Activated naive CD8-positive, alpha-beta T cell treated with anti-CD3 and anti-CD28 coated beads for 36 hours (primary cell): ENCODE measurements at places on chromosomes 3 and 15.

GRCh38 chr3:115388811-115389210 is 234.5 kb upstream of the GAP43 start:
- H3K4me3 ChIP-seq: no peak overlapping the region
- H3K4me1 ChIP-seq: peaks cover 4% of the 10 kb centered on the region
- H3K27ac ChIP-seq: no peak overlapping the region
- DNase-seq: no peak
- no peaks in the 10 kb centered on the region for H3K27me3 ChIP-seq

- peak overlapping the region; percentile 83 for H3K4me3 ChIP-seq
- DNase-seq: no peak
- H3K4me1 ChIP-seq: peaks cover 82% of the 10 kb centered on the region
- H3K36me3 ChIP-seq: peaks cover 12% of the 10 kb centered on the region
These were observed 494 bp downstream of the GCSAM start for GRCh38 chr3:112132554-112132953.

GRCh38 chr15:85534031-85534430 is 153.6 kb downstream of the AKAP13 start:
- peaks cover 54% of the 10 kb centered on the region for H3K4me1 ChIP-seq
- peaks cover 35% of the 10 kb centered on the region for H3K36me3 ChIP-seq
- peak overlapping the region; percentile 78 for H3K27ac ChIP-seq
- peak; percentile 10 for DNase-seq
- H3K4me3 ChIP-seq: peak overlapping the region; percentile 40
- no peaks in the 10 kb centered on the region for H3K27me3 ChIP-seq

GRCh38 chr3:14411988-14412387 is 9.6 kb downstream of the SLC6A6 start:
- H3K36me3 ChIP-seq: peaks cover 32% of the 10 kb centered on the region
- no peaks in the 10 kb centered on the region for H3K27me3 ChIP-seq
- peaks cover 36% of the 10 kb centered on the region for H3K4me1 ChIP-seq
- H3K27ac ChIP-seq: no peak overlapping the region

DNA sequence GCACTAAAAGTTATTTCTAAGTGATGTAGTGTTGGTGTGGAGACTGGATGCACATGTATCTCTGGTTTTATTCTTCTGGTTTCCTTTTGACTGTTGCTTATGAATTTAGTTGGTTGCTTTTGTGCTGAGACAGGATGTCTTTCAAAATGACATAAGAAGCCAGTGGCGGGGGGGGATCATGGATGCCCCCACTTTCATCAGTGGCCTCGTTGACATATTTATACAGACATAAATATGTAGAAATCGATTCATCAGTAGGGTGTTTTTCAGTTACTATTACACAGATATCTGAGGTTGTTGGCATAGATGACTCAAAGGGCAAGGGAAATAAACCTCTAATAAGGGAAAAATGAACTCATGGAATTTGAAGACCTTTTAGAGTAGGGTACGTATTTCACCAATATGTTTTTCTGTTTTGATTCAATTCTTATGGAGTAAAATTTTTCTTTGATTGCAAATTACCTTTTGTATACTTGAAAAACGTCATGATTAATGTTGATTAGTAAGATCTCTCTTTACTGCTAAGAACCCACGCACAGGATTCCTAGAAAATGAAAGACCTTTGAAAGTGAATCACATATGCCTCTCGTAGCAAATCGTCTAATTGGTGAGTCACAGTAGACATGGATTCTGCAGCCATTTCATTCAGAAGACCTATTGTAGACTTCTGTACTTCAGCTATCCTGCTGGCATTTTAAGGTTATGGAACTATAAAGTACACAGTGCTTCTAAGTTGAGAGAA is 97.4 kb upstream of the RBMS3 start:
- peak; percentile 18 for DNase-seq
- H3K4me3 ChIP-seq: no peak overlapping the region
- H3K27ac ChIP-seq: peak overlapping the region; percentile 70
- no peaks in the 10 kb centered on the region for H3K36me3 ChIP-seq
- no peaks in the 10 kb centered on the region for H3K27me3 ChIP-seq
- H3K4me1 ChIP-seq: peaks cover 21% of the 10 kb centered on the region

- H3K4me1 ChIP-seq: peaks cover 10% of the 10 kb centered on the region
- H3K4me3 ChIP-seq: no peak overlapping the region
- no peak overlapping the region for H3K27ac ChIP-seq
- peaks cover 4% of the 10 kb centered on the region for H3K27me3 ChIP-seq
- no peak for DNase-seq
These were observed 16.0 kb upstream of the GPR171 start for GRCh38 chr3:151219056-151219455.

DNA sequence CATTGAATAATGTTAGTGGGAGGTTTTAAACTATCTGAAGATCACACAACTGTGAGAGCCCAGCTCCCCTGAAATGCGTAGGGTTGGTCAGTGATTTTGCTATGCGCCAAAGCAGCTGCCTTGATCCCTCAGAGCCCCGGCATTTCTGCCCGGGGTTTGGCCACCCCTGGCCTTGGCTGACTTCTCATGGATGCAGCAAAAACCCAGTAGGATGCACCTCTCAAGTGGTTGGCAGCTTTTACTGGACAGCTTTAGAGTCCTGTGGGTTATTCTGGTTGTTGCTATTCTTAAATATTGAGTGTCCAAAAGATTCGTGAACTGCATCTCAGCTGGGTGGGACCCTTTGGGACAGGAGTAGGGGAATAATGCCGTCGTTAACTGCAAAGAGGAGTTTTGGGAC is 291.7 kb upstream of the CTDSPL start:
- no peak for DNase-seq
- H3K4me1 ChIP-seq: no peaks in the 10 kb centered on the region
- no peaks in the 10 kb centered on the region for H3K27me3 ChIP-seq
- H3K27ac ChIP-seq: no peak overlapping the region

DNA sequence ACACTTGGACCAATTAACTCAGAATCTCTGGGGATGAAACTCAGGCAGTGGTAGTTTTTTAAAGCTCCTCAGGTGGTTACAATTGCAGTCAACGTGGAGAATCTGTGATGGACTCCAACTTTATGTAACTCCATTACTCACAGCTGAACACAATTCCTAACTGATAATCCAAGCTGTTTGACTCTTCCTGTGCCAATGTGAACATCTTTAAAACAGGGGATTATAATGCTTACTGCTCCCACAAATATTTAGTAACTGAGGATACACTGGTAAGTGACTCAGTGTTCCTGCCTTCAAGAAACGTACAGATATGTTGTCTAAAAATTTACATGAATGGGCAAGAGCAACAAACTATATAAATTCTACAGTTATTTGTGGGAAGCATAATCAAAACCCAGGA is 85.6 kb downstream of the OSBPL10 start:
- H3K4me1 ChIP-seq: peaks cover 4% of the 10 kb centered on the region
- no peaks in the 10 kb centered on the region for H3K27me3 ChIP-seq
- no peak overlapping the region for H3K27ac ChIP-seq
- H3K36me3 ChIP-seq: peaks cover 2% of the 10 kb centered on the region
- DNase-seq: no peak
- H3K4me3 ChIP-seq: no peak overlapping the region

- H3K4me1 ChIP-seq: no peaks in the 10 kb centered on the region
- H3K27ac ChIP-seq: no peak overlapping the region
- DNase-seq: no peak
- no peaks in the 10 kb centered on the region for H3K36me3 ChIP-seq
These were observed 26.1 kb downstream of the C15orf39 start for GRCh38 chr15:75227663-75228280.

- peaks cover 1% of the 10 kb centered on the region for H3K36me3 ChIP-seq
- peaks cover 13% of the 10 kb centered on the region for H3K4me1 ChIP-seq
- DNase-seq: peak; percentile 3
- no peak overlapping the region for H3K27ac ChIP-seq
These were observed 63.9 kb downstream of the TMCC1 start for GRCh38 chr3:129829640-129830039.

DNA sequence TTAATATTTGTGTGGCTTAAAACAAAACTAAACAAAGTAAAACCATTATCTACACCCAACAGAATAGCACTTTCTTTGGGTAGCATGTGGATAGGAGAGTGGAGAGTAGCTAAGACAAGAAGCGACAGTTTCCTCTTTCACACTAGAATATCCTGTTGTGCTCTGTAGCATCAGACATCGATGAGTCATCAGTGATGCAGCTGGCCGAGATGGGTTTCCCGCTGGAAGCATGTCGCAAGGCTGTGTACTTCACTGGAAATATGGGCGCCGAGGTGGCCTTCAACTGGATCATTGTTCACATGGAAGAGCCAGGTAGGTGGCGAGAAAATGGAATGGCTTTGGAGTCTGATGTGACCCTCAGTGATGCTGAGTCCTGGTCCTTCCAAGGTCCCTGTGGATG is 108.1 kb downstream of the USP13 start:
- H3K4me1 ChIP-seq: no peaks in the 10 kb centered on the region
- no peaks in the 10 kb centered on the region for H3K27me3 ChIP-seq
- H3K36me3 ChIP-seq: peaks cover 41% of the 10 kb centered on the region

DNA sequence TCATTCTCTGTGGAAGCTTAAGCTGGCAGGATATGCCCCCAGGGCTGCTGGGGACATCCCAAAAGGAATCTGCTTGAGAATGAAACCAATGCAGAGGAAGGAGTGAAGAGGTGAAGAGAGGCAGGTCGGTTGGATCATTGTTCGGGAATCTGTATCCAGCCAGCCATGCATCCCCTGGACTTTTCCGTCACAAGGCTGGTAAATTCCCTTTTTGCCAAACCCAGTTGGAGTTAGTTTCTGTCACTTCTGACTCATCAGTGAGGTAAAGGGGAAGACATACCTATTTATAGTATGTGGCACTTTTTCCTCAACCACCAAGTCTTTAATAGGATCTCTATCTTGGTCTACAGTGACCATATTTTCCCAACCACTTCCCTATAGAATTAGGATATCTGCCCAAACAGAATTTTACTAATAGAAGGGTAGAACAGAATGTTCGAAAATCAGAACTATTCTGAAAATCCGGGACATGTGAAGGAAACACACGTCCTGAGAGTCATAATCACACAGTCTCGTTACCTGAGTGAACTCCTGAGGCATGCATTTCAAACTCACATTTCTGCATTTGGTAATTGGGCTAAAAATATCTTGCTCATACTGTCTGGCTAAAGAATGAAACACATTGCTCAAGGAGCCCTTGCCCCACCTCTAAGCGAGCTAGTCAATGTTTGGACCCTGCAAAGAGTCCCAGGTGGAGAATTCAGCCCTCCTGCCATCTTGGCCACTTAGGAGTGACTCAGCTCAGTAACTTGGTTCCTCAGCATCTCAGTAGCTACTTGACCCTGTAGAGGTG is 289.7 kb upstream of the ADAMTS9 start:
- no peak overlapping the region for H3K4me3 ChIP-seq
- peaks cover 3% of the 10 kb centered on the region for H3K4me1 ChIP-seq
- DNase-seq: no peak
- H3K27me3 ChIP-seq: no peaks in the 10 kb centered on the region
- no peaks in the 10 kb centered on the region for H3K36me3 ChIP-seq

DNA sequence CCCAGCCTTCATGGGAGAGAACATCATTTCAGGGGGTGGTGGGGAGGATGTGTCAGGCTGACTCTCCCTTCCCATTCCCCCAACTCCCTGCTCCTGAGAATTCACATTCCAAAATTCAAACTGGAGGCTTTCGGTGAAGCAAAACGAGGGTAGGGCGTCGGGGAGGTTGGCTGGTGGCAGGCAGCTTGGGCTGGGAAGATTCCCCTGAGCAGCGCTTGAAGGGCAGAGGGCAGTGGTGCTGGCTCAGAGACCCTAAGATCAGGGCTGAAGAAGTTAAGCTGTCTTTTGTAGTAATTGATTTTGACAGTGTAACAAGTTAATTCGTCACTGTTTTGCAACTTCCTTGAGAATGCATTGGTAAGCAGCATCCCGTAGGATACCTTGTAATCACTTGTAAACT is 187.8 kb downstream of the RAB11A start:
- no peak overlapping the region for H3K4me3 ChIP-seq
- no peak for DNase-seq
- no peaks in the 10 kb centered on the region for H3K36me3 ChIP-seq
- H3K4me1 ChIP-seq: no peaks in the 10 kb centered on the region
- no peak overlapping the region for H3K27ac ChIP-seq

DNA sequence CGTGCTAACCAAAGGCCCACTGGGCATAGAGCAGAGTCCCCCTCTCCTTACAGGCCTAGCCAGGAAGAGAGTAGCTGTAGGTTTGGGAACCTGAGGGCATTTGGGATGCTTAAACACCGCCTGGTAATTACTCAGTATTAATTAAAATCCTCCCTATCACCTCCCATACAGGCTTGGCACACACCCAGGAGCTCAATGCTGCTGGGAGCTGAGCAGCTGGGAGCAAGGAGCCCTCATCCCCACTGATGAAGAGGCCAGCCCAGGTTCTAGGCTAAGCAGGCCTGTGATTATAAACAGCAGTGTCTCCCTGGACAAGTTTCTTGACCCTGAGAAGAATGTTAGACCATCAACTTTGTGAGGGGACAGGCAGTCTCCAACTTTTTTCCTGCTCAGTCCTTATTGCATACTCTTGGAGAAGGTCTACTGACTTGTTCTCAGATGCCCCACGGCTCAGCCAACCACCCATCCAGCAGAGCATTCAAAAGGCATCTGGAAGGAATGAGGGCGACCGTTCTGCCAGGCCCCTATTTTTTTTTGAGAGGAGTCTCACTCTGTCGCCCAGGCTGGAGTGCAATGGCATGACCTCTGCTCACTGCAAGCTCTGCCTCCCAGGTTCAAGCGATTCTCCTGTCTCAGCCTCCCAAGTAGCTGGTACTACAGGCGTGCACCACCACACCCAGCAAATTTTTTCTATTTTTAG is 1.3 kb upstream of the PRKAR2A start:
- no peak for DNase-seq
- peaks cover 10% of the 10 kb centered on the region for H3K36me3 ChIP-seq
- H3K4me1 ChIP-seq: peaks cover 26% of the 10 kb centered on the region
- H3K4me3 ChIP-seq: no peak overlapping the region
- H3K27me3 ChIP-seq: no peaks in the 10 kb centered on the region
- H3K27ac ChIP-seq: no peak overlapping the region

GRCh38 chr3:161893972-161894371 is 397.4 kb downstream of the OTOL1 start:
- no peak overlapping the region for H3K27ac ChIP-seq
- H3K36me3 ChIP-seq: no peaks in the 10 kb centered on the region

DNA sequence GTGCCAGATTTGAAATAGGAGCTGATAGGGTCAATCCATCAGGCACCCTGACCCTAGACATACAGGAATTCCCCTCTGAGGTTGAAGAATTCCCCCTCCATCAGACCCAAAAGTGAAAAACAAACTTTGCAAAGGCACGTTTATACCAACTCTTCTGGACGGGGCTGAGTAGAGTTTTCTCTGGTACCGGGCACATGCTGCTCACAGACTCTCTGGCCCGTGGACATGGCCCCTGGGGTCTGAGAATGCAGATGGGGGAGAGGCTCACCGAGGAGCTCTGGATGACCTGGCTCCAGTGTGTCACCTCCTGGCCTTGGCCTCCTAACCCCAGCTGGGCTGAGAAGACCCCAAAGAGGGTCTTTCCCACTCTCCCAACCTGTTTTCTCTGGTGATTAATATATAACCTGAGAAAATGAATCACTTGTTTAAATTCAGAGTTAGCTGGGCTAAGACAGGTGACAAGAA is 11.2 kb upstream of the LIPC start:
- no peaks in the 10 kb centered on the region for H3K27me3 ChIP-seq
- H3K27ac ChIP-seq: peak overlapping the region; percentile 82
- peaks cover 23% of the 10 kb centered on the region for H3K4me1 ChIP-seq
- H3K4me3 ChIP-seq: no peak overlapping the region
- DNase-seq: peak; percentile 26
